Breast epithelium (tissue), 4 donors: ENCODE measurements at places on chromosomes 4 and X.

DNA sequence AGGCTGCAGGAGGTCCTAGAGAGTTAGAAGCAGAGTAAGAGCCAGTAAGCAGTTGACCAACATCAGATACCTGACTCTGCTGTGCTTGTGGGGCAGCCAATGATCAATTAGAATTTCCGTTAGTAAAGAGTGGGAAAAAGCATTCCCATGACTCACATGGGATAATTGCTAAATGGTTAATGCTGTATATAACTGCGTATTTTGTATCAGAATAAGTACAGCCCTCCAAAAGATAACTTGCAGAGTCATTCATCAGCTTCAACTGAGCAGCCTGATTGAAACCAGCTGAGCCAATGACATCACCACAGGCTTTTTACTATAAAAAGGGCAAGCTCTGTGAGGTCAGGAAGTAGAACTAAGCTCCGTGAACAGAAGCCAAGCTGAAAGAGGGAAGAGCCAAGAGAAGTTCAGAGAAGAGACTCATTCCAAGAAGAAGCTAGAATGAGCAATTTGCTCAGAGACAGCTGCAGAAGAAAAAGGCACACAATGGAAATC is 67.9 kb downstream of the PPP3CA start:
- DNase-seq, result no peak

DNA sequence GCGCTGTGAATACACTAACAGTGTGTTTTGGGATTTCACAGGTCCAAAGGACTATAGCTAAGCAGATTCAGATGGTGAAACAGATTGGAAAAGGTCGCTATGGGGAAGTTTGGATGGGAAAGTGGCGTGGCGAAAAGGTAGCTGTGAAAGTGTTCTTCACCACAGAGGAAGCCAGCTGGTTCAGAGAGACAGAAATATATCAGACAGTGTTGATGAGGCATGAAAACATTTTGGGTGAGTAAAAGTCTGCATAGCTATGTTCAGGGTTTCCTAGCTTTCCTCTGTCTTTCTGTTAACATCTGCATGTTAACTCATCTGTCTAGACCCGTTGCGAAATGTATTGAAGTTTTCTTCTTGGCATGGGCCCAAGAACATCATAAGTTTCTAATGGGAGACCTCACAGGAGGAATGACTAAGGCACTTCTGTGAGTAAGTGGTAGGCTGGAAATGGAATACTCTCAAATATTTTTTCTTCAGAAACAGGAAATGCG is 372.1 kb downstream of the BMPR1B start:
- DNase-seq, result no peak

DNA sequence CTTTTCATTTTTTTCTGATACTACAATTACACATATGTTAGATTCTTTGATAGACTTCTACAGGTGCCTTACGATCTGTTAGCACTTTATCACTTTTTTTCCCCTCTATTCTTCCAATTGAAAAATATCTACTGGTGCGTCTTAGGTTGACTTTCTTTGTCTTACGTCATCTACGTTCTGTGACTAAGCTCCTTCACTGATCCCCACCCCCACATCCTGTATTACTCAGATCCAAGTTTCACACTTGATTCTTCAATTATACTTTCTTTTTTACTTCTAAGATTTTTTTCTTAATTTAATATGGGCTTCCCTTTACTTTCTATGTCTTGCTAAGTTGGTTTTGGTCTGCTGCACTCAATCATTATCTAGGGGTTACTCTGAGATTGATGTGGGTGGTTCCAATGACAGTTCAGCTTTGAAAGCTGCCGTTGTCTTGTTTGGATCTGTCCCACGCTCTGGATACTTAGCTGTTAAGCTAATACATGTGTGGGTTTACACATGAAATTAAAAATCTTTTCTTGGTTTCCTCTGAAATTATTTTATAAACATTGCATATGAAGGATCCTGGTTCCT is 1321.1 kb downstream of the RAPGEF2 start:
- no peak for DNase-seq

DNA sequence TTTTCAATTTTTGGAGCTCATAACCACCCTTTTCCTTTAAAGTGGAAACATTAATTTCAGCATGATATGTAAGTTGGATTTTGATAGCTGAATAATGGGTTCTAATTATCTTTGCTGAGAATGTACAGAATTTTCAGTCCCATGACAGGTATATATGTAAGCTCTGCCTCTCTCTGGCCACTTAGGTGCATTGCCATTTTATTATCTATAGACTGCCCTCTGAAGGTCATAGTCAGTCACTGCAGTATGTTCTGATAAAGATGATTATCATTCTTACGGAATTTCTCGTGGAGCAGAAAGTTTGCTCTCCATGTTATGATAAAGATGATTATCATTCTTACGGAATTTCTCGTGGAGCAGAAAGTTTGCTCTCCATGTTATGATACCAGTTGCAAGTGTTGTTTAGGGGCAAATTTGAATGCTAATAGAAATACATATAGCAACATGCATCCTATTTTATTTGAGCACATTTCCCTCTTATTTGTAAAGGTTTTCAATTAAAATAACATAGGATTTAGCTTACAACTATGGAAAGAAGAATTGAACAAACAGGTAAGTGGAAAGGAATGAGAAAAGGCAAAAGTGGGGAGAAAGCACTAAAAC is 10.4 kb downstream of the AFP start:
- DNase-seq, result no peak

DNA sequence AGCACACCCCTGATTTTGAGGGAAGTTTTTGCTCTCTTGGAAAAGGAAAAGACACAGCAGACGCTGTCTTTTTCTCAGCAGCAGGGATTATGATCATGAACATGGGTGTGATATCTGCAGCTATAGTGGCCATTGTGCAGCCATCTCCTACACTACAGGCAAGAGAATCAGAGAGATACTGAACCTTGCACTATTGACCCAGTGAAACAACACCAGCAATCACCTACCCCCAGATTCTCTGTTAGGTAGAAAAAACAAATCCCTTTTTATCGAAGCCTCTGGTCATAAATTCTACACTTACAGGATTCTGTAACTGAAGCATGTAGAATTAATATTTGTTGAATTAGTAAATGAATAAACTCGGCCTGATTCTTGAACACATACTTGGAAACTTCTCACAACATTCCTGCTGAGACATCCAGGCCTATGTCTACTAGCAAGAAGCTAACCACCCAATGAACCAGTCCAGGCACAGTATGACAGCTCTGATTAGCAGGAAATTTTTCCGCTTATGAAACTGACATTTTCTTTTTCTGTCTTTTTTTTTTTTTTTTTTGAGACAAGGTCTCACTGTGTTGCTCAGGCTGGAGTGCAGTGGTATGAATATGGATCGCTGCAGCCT is 5.0 kb upstream of the AFAP1 start:
- no peak for DNase-seq

DNA sequence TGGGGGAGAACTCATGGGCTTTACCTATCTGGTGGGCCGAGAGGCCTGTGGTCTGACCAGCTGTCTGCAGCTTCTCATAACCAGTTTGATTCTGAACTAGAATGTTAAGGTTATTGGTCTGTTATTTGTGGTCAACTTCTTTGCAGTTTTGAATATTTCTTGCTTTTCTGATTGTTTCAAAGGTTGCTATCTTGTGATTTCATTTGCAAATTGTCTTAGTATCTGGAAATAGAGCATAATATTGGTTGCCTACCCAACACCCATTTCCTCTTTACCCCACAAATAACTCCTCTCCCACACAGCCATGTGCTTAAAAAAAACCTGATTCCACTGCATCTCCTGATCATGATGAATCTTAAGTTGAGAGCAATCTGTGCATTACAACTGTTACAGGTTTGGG is 39.1 kb upstream of the BMP2K start:
- no peak for DNase-seq

DNA sequence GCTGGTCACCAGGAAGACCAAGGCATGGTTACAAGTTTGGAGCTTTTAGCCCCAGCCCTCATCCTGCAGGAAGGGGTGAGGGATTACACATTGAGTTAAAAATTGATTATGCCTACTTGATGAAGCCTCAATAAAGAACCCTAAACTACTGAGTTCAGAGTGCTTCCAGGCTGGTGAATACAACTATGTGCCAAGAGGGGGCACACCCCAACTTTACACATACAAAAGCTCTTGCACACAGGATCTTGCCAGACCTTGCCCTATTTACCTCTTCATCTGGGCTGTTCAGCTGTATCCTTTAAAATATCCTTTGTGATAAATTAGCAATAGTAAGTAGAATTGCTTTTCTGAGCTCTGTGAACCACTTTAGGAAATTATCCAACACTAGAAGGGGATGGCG is 489.3 kb downstream of the INPP4B start:
- no peak for DNase-seq

- DNase-seq, result no peak
Measured at GRCh38 chr4:113556382-113557134, 205.0 kb downstream of the CAMK2D start.

GRCh38 chr4:3420606-3420955 is 21.2 kb upstream of the HGFAC start:
- no peak for DNase-seq

GRCh38 chrX:136636121-136636520 is 11.8 kb upstream of the CD40LG start:
- no peak for DNase-seq

- no peak for DNase-seq
Measured at GRCh38 chr4:2432991-2433530, 14.3 kb downstream of the CFAP99 start.

DNA sequence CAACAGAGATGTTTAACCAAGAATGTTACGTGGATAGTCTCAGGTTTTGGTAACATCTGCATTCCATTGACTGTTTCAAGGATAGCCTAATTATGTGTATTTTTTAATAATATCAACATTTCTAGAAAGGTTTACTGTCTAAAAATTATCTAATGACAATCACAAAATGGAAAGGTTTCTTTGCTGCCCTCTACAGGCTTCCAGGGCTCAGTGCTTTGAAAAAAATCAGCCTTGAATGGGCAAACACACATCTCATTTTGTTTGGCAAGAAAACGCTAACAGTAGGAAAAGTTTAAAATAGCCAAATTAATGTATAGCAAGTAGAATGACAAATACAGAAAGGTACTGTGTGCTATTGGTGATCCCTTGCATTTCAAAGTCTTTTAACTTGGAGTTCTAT is 223.4 kb upstream of the PRPS2 start:
- DNase-seq, result no peak

GRCh38 chr4:106183551-106183950 is 132.5 kb downstream of the TBCK start:
- no peak for DNase-seq

- no peak for DNase-seq
Measured at GRCh38 chrX:66632473-66632872, 6.4 kb downstream of the EDA2R start.

DNA sequence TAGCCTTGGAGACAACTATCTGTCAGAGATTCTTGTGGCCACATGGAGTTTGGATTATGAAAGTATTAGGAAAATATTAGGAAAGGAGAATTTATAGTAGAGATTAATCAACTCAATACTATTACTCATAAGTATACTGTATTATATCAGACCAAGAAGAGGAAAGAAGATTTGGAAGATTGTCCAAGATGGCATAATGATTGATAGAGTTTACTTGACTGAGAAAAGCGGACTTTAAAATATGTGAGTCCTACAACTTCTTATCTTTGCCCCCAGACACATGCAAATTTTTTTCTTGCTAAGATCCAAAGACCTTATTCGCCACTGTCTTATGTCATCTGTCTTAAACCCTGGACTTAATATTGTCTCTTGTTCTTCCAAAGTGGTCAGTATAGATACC is 54.8 kb upstream of the SHISA3 start:
- no peak for DNase-seq

DNA sequence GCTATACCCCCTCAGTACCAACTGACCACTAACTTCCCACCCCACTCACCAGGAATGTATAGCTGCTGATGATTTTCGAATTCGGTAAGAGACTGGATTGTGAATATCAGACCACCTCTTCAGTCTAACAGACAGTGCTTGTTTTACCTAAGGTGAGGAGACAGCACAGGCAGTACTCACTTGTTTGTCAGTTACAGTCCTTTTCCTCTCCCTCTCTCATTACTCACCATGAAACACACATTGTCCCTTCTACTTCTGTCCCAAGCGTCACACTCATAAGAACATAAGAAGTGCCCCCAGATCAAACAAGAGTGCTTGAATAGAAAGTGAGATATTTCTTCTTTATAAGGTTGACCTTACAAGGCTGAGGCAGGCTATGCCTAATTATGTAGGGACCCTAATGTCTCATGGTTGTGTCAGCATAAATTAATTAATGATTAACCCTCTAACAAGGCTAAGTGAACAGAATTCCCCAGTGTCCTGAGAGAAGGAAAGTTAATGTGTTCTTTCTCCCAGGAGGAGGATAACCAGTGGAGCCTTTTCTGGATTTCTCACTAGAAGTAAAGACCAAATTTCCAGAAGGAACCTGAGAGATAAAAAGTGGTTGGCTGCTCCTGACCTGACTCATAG is 32.2 kb downstream of the ZCCHC12 start:
- DNase-seq, result no peak
